Anterior cingulate cortex (tissue), 58 donors: ENCODE measurements at places on chromosomes 2 and 18.

DNA sequence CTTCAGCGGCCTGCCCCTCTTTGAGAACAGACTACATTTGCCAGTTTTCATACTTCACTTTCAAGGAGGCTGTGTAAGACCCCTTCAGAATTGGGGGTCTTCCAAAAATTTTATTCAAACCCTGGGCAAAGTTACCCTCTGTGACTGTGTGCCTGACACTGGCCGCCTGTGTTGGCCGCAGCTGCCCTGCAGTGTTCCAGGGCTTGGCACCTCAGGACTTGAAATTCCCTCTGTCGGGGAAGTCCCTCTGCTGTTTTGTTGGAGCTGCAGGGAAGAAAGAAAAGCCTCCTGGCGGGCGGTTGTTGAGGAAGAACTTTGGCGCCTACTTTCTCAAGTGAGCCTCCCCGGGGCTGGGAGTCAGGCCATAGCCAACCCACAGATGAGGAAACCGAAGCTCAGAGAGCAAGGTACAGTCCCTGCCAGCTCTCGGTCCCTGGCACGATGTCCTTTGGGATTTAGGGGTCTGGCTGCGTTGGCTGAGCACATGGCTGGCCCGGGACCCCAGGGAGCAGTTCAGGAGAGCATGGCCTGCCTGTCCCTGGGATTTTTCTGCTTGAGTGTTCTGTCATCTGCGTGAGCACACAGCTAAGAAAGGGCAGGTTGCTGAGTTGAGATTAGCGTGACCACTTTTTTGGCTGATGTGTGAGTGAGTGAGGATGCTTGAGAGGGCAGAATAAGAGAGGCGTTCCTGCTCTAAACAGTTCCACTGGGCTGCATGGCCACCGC lies 17.9 kb upstream of the ASB1 start:
- DNase-seq = no peak

- DNase-seq = no peak
Observed at GRCh38 chr2:9765611-9766531, 77.4 kb upstream of the TAF1B start.

DNA sequence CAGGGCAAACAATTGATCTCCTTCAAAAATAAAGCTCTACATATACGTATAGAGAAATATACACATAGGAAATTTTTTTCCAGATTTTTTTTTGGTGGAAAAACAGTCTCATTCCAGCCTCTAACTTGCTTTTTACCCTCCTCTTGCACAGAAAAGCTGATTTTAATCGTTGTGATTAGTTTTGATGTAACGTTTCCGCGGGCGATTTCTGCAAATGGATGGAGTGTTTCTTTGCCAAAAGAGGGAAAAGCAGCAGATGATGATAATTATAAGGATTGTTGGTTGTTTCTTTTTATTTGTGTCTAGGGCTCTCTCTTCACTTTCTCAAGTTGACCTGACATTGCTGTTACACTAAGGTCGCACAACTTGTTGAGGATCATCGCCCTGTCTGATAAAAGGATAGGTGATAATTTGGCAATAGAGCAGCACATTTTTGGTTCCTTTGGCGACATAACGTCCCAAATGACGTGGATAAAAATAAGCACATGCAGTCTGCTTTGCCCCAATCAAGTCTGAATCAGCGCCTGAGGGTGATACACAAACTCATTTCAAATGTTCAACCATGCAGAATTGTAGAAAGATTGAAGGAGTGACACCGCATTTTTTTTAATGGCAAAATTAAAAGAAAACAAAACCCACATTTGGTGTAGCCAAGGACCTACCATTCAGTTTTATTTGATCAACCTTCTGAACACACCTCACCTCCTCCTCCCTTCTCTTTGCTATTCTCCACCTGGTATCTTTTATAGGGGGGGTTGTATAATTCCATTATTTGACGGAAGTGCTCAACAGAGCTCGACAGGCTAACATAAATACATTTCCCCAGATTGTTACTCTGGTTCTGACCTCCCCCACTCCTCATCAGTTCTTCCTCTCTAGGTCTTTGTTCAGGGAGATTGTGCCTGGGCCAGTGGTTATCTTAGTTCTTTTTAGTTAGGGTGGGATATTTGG lies 109.6 kb upstream of the KCTD1 start:
- no peak for DNase-seq

DNA sequence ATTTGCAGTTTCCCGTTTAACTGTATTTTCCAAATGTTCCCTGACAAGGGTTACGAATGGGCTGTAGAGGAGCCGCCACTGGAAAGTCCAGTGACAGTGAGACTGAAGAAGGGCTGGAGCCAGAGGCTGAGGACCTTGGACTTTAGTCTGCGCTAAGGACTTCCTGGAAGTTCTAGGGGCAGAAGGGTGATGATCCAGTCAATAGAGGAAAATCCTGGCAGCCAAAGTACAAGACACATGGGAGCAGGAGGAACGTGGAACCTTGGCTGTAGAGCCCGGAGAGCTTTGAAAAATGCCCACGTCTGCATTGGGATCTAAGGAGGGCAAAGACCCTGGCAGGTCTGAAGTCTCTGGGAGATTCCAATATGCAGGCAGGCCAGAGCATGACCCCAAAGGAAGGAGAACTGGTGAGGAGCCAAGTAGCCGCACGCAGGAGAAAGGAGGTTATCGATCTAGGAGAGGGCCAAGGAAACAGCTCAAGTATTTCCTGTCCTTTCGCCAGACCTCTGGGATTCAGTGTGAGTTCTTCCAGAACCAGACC lies 28.5 kb downstream of the MBP start:
- DNase-seq = no peak

DNA sequence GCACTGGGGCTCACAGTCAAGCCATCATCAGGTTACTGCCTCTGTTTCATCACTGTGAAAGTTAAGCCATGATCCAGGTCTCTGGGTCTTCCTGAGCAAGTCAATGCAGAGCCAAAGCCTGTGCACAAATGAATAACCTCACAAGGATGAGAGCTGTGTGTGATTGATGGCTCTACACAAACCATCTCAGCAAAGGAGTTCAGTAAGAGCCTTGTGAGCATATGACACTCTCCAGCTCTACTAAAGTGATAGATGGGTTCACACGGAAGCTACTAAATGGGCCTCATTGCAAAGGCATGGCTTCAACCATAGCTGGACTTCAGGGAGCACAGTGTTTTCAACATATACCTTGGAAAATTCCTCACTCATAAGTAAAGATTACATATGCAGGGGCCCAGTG lies 101.5 kb downstream of the AFF3 start:
- DNase-seq = no peak

GRCh38 chr2:174589334-174589733 lies 8.3 kb downstream of the WIPF1 start:
- DNase-seq = no peak

DNA sequence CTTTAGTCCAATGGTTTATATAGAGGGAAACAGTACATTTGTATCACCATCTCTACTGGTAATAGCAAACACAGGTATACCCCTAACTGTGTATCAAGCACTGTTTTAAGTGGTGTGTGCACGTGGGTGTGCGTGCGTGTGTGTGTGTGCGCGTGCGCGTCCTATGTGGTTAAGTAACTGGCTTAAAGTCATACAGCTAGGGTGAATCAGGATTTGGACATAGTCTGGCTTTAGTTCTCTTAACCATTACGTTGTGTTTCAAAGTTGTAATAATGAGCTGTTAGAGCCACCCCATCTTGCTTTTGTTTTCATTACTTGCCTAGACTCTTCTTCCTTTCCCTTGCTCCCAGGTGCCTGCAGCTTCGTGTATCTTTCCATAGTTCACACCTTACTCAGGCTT lies 2.1 kb downstream of the HADHB start:
- DNase-seq = no peak

GRCh38 chr2:61759005-61759404 lies 94.9 kb downstream of the FAM161A start:
- DNase-seq = no peak

DNA sequence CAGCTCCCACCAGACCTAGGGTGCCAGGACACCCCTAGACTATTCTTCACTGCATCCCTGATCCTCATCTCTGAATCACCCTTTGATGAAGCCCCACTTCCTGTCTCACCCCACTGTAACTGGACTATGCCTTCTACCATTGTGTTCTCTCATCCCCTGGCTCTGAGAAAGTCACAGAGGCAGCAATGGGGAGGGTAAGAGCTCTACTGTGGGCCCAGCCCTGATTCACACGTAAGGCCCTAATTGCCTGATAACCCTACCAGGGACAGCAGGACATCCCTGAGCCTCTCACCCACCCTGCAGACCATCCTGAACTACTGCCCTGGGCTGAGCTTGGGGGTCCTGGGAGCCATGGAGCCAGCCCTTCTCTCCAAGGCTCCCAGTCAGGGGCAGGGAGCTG lies 1.5 kb upstream of the PROM2 start:
- no peak for DNase-seq

DNA sequence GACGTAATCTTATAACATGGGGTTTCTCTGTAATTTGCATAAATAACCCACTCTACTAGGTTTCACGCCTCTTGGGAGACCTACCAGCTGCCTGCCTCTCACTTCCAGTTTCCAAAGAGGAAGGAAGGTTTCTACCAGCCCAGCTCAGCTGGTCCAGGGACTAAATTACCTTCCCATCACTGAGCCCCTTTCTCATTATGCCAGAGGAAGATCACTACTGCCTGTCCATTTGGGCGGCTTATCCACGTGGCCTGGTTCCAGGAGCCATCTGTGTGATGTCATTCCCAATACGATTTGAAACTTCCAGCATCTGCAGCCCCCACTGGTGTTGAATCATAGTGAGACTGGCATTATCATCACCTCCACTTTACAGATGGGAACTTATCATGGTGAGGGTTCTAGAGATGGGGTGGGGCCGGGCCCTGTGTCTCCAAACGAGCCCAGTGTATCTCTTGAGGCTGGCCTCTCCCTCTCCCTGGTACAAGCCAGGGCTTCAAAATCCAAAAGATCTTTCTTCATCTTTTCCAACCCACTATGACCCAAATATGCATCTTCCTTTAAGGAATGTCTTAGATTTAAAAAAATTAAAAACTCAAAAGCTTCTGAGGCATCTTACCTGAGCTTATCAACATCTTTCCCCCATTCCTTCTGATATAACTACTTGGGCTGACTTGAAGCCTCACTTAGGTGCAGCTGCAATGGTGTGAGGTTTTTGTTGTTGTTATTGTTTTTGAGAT lies 140.8 kb downstream of the DDX1 start:
- DNase-seq = no peak

DNA sequence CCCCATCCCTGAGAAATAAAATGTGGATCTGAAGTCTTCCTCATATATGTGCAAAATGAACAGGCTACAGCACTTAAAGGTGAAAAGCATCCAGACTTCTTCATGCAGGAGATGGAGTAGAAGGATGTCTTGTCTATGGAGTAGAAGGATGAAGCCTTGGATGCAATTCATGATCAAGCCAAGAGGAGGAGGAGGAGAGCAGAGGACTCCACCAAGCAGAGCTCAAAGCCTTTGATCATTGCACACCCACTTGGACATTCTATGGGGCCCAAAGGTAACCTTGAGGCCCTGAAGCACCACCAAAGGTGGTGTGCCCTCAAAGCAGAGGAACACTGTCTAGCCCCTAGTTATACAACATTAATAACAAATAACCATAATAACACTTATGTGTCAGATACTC lies 17.3 kb downstream of the ACMSD start:
- DNase-seq = no peak

DNA sequence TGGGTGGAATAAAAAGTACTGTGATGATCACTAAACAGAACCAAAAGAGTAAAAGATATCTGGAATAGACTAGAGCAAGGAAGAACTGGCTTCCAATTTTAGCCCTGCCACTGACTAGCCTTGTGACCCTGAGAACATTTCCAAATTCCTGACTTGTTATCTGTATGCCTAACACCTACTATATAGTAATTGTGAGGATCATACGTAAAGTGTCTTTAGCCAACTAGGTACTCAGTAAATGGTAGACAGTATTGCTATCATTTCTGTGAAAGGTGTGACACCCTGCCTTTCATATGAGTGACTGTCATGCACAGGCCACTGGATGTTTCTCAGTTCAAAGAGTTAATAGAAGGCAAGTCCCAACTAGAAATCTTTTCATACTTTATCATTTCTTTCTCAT lies 29.8 kb downstream of the CYTIP start:
- no peak for DNase-seq

- no peak for DNase-seq
Observed at GRCh38 chr2:69701100-69701945, 40.6 kb upstream of the ANXA4 start.

GRCh38 chr2:177612659-177613058 lies 220.1 kb downstream of the AGPS start:
- no peak for DNase-seq

GRCh38 chr2:44479127-44479887 lies 117.6 kb downstream of the CAMKMT start:
- no peak for DNase-seq

- no peak for DNase-seq
Observed at GRCh38 chr2:147110317-147110716, 734.5 kb upstream of the ACVR2A start.

- DNase-seq = no peak
Observed at GRCh38 chr2:160812830-160813505, 319.4 kb upstream of the RBMS1 start.

- DNase-seq = no peak
Observed at GRCh38 chr2:180905461-180905860, 74.9 kb upstream of the UBE2E3 start.

GRCh38 chr2:128796321-128796720 lies 477.7 kb upstream of the HS6ST1 start:
- DNase-seq = no peak

DNA sequence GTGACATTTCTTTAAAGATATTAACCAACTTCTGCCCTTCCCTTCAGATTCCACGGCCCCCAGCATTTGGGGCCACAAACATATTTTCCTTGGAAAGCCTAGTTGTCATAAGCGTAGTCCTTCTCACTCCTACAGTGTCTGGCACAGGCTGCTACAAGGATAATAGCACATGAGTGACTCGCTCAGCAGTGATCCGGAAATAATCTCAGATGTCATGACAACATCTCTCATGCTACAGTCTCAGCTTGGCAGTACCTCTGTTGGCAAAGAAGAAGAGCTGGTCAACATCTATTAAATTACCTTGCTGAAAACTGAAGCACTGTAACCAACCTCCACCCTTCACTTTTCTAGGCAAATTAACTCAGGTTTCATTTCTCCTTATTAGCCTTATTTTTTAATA lies 351.7 kb downstream of the RAD51AP2 start:
- DNase-seq = no peak

- DNase-seq = no peak
Observed at GRCh38 chr18:54238173-54238936, 13.9 kb upstream of the MBD2 start.

DNA sequence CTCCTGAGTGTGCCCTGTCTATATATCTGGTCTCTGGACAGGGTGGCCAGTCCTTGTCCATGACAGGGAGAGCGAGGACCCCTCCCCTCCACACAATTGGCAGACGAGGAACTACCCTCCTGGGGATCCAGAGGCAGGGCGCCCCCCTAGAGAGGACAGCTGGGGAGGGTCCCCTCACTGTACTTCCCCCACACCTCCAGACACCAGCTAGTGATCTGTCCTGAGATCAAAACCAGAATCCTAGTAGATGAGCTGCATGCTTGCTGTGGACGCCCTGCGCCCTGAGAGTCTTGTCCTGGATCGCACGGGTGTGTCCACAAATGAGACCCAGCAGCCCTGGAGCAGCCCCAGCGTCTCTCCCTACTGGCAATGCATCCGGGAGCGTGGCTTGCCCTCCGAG lies 83.4 kb upstream of the PXDN start:
- DNase-seq = no peak

GRCh38 chr2:121298476-121298875 lies 13.5 kb upstream of the TFCP2L1 start:
- no peak for DNase-seq

GRCh38 chr2:7508296-7508943 lies 591.2 kb downstream of the RNF144A start:
- no peak for DNase-seq

GRCh38 chr2:42061839-42062238 lies 14.0 kb downstream of the PKDCC start:
- no peak for DNase-seq
